ENCODE measurements at places on chromosomes 1 and 21.

DNA sequence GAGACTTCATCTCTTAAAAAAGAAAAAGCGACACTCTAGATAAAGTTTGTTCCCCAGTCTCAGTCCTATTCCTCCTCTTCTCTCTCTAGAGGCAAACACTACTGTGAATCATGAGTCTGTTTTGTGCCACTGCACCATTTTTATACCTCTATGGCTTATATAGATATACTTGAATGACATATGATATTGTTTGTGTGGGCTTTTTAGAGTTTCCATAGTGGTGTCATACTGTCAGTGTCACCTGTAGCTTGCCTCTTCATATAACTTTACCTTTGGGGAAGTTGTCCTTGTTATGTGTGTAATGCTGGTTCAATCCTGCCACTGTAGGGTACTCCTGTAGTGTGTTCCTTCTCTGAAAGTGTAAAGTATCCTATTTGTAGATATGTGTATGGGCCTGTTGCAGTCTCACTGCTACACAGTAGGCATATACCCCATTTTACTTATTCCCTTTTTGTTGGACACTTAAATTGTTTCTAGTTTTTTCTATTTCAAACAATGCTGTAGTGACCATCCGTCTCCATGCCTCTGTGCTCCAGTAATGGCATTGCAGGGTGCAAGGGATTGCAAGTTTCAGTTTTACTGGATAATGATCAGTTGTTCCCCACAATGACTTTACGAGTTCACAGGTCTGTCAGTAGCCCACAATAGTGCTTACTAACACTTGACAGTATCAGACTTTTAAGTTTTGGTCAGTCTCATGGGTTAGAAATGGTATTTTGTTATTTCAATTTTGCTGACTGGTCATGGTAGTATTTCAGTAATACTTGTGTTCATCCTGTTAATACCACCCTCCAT is 2.7 kb downstream of the PRMT2 start:
- DNase-seq: no peak

- no peak for DNase-seq
Observed at GRCh38 chr1:42214447-42214871, 49.9 kb upstream of the GUCA2A start.

DNA sequence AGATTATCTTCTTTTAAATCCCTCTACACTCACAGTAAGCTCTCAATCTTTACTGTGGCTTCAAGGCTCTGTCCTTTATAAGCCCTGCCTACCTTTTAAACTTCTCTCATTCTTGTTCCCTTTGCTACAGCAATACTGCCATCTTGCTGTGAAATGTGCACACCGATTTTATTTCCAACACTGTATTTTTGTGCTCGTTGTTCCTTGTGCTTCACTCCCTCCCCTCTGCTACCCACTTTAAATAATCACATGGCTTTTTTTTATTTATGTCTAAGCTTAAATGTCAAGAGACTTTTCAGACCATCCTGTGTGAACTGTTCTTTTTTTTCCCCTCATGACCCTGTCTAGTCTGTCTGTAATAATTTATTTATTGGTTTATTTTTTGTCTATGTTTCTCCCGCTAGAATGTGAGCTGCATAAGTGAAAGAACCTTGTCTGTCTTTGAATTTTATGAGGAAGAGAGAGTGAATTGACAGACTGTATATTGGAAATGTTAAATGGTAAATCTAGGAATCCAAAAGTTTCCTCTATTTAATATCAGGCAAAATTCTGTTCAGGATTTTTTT is 45.7 kb downstream of the ABCD3 start:
- peak; percentile 21 for DNase-seq

- DNase-seq: no peak
Observed at GRCh38 chr1:68140536-68140935, 90.1 kb upstream of the DIRAS3 start.

GRCh38 chr1:205328476-205328875 is 6.9 kb upstream of the NUAK2 start:
- DNase-seq: no peak

- DNase-seq: no peak
Observed at GRCh38 chr1:52601519-52601918, 652 bp upstream of the GPX7 start.

GRCh38 chr1:100703716-100704115 is 15.8 kb upstream of the VCAM1 start:
- no peak for DNase-seq

GRCh38 chr1:1924386-1924785 is 5.3 kb upstream of the TMEM52 start:
- DNase-seq: no peak

DNA sequence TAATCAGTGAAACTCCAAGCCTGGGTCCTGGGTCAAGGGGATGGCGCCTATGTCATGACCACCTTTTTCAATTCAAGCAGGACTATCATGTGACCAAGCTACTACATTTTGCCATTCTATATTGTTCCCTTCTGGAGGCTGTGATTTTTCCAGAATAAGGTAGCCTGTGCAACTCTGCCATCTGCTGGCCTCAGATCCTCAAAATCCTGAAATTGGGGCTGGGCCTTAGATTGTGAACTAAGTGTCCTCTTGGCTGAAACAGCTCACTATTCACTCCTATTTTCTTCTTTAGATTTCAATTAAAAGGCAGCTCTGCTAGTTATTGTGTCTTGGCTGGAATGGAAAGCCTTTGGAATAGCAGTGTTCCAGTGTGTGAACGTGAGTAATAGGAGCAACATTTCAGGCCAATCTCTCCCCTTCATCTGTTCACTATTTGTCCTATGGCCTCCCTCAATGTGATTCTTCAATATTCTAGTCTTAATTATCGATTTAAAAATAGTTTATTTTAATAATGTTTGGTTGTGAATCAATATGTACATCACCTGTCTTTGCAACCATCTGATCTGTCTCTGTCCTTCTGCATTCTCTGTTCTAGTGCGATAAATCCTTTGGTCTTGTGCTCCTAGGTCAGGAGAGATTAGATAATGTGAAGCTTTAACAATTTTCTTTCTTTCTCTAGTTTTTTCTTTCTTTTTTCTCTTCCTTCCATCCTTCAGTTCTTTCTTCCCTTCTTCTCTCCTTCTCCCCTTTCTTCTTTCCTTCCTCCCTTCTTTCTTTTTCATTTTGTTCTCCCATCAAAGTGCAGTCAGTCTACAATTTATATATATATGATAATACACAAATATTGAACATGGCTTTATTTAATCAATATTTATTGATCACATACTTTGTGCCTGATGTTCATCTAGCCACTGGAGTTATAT is 69.8 kb downstream of the CR1 start:
- no peak for DNase-seq

DNA sequence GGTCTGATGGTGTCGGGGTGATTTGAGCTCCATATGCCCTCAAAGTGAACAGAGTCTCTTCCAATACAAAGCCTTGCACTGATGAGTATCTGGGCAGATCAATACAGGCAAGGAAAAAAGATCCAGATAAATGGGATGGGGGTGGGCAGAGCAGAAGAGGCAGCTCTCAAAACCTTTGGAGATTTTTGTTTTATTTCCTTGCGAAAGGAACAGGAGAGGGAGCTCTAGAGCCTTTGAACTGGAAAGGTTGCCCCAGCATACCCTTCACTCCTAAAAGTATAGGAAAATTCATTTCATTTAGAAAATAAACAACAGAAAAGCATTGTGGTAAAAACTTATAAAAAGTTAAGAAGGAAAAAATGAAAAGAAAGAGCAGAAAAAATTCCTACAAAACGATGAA is 31.4 kb upstream of the OLIG2 start:
- DNase-seq: peak; percentile 19

GRCh38 chr1:187264995-187265602 is 436.4 kb downstream of the PLA2G4A start:
- DNase-seq: peak; percentile 30

DNA sequence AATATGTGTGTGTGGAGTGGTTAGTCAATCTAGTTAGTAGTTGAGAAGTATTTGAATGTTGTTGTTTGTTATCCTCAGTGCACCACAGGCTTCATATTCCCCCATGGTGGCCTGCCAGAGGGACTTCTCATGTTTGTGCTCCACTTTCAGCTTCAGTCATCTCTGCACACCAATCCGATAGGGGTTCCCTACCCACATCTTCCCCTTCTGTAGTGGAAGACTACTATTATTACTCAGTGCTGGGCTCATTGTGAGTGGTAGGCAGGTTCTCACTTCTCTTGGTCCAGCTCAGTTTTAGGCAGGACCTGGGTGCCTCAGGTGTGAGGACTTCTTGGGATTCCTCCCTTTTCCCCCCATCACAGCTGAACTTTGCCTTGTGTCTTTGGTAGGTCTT is 14.2 kb downstream of the MT1HL1 start:
- DNase-seq: no peak

- DNase-seq: no peak
Observed at GRCh38 chr21:31673321-31673912, 13.9 kb downstream of the SOD1 start.

GRCh38 chr1:9596415-9597123 is 7.9 kb downstream of the TMEM201 start:
- DNase-seq: no peak

DNA sequence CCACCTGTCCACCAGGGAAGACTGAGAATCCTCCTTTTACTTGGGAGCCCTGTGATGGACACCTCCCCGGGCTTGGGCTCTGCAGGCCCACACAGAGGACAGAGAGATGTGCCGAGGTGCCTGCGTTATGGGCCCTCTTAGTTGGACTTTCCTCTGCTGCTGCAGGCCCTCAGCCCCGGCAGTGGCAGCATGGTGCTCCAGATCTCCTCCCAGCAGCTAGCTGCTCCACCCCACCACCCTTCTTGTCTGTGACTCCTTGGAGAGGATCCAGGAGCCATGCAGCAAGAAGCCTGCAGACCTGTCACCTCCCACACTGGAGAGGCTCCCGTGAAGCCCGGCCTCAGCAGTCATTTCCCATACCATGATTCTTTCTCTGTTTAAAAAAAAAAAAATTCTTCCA is 27.4 kb downstream of the PHGDH start:
- no peak for DNase-seq

DNA sequence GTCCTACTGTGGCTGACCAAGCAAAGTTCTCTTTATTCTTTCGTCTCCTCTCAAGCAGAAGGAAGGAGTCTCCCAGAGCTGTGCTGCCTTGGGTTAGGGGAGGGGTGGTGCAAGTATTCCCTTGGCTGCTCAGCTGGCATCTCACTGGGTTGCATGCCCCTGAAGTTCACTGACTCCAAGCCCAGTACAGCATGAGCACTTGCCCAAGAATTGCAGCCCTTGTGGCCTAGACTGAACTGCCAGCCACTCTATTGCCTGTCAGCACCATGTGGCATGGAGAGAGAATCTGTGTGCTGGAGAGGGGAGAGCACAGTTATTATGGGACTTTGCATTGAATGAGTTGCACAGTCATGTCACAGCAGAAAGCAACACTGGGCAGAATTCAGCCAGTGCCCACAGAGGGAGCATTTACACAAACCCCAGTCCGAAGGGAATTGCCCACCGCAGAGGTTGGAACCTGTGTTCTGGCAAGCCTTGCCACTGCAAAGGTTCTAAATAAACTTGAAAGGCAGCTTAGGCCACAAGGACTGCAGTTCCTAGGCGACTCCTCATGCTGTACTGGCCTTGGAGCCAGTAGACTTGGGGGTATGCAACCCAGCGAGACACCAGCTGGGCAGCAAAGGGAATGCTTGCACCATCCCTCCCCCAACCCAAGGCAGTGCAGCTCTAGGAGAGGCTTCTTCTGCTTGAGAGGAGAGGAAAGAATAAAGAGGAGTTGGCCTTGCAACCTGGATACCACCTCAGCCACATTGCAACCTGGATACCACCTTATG is 28.8 kb downstream of the DR1 start:
- DNase-seq: no peak

DNA sequence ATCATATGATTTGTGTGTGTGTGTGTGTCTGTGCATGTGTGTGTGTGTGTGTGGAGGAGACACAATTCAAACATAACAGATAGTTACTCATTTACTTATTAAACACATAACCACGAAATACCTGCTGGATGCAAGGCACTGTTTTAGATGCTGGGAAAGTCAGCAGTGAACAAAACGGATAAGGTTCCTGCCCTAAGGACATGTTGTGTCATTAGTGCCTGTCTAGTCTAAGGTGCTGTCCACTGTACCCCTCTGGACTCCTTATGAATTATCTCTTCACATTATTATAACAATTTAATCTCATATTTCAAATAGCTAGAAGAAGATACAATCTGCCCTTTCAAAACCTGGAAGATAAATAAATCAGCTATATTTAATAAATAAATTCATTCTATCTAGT is 162.4 kb downstream of the PLPPR5 start:
- no peak for DNase-seq

DNA sequence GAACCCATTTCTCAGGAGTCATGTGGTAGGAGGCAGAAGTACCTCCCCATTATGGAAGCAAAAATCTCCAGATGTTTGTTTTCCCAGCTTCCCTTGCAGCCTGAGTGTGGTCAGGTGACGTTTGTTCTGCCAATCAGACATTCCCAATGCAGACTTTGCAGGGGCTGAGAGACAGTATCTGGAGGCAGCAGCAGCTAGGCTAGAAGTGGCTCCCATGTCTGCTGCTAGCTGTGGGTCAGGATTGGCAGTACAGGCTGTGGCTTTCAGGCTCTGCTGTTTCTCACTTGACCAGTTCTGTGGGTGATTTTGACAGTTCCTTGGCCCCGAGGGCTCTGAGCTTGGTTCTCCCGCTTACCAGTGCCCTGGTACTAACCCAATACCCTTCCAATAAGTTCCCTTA is 58.6 kb upstream of the NBPF3 start:
- DNase-seq: no peak

DNA sequence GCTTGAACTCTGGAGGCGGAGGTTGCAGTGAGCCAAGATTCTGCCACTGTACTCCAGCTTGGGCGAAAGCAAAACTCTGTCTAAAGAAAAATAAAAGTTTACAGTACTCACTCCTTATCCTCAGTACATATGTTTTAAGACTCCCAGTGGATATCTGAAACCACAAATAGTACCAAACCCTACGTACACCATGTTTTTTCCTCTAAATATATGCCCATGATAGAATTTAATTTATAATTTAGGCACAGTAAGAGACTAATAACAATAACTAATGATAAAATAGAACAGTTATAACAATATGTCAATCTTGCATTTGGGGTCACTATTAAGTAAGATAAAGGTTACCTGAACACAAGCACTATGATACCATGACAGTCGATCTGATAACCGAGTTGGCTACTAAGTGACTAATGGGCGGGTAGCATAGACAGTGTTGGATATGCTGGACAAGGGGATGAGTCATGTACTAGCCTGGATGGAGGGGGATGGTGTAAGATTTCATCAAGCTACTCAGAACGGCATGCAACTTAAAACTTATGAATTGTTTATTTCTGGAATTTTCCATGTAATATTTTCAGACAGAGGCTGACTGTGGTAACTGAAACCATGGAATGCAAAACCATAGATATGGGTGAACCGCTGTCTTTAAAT is 43.7 kb downstream of the ST7L start:
- DNase-seq: peak; percentile 48

DNA sequence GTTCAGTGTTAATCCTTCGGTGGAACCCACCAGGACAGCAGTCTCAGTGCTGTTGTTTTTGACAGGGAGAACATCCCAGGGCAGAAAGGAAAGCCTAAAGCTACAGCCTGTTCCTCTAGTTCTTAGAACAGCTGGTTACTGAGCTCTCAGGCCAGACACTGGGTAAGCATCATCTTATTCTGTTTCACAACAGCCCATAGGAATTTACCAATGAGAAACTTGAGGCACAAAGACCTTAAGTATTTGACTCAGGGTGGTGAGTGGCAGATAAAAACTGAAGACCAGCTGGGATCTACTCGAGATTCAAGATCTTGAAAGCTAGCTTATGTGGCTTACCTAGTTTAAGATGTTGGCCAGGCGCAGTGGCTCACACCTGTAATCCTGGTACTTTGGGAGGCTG is 9.4 kb upstream of the NEK2 start:
- DNase-seq: no peak
